ENCODE measurements at places on chromosomes 12 and 14.
A peak's percentile ranks its signal among the peaks of the same experiment; 100 is the strongest.

DNA sequence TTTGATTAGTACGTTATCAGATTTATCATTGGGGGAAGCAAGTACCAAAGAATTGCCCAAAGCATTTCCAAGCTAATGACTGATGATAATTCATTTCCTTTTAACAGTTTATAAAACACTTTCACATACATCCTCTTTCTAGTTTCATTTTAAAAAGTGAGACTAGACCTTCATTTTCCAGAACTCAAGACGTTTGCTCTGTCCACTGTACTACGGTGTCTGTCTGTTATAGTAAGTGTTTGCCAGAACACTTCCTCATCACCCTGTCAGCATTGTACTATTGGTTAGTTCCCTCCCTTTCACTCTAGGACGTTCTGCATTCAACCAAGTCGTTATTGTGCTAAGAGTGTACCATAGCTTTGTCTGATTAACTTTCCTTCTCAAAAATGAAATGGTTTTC, 81.7 kb upstream of the TMEM263 start:
- no peak for ATAC-seq

DNA sequence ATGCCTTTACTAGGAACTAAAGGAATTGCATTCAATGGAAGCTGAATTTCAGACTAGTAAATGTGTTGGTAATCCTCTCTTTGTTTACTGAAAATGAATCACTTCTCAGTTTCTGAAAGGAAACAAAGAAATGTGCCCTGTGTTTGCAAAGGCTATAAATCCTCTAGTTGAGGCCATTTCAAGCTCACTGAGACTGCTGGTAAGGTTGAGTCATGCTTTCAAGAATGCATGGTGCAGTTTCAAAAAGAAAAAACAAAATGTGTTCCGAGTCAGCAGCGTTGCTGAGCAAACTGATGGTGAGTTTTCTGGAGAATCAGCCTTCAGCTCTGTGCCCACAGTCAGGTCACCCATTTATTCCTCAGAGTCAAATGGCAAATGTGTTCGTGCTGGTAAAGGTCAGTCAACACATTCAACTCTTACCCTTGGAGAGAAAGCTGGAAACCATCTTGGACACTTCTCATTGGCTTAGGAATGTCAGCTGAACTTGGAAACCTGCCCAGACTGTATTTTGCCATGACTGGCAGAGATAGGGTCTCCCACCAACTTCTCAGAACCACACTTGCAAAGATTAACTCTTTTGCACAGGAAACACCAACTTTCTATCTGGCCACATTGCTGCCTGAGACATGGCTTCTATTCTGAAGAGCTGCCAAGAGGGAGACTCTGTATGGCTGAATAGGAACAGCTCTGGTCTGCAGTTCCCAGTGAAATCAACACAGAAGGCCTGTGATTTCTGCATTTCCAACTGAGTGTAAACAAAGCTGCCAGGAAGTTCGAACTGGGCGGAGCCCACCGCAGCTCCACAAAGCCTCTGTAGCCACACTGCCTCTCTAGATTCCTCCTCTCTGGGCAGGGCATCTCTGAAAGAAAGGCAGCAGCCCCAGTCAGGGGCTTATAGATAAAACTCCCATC, 484.4 kb downstream of the ATP23 start:
- ATAC-seq: peak; percentile 91

DNA sequence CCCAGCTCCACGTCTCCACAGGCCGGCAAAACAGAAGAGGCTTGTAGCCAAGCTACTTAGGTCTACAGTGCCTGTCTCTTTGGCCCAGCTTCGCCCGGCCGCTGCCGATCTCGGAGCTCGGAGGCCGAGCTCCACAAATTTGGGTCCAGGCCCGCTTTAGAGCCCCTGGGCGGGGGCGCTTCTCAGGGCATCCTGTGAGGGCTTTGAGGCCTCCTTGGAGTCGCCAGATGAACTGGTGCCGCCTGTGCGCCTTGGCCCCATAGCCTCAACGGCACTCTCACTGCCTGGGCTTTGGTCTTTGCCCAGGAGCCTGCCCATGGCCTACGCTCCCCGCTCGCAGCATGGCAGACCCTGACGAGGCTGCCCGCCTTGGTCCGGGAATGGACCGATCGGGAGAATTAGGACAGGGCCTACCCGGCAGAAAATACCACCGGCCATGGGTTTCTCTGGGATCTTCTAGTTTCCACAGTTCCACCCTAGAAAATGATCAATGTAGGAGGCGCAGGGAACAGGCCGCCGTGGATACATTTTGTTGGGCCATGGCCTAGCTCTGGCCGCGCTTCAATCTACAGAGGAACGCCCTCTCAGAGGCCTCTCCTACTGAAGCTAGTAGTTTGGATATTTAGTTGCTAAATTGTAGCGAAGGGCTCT, 953 bp upstream of the NKX2-8 start:
- no peak for ATAC-seq

GRCh38 chr12:39610436-39611025, 9.1 kb downstream of the ABCD2 start:
- no peak for ATAC-seq

- ATAC-seq: no peak
Observed at GRCh38 chr12:78343657-78344056, 513.0 kb downstream of the NAV3 start.

DNA sequence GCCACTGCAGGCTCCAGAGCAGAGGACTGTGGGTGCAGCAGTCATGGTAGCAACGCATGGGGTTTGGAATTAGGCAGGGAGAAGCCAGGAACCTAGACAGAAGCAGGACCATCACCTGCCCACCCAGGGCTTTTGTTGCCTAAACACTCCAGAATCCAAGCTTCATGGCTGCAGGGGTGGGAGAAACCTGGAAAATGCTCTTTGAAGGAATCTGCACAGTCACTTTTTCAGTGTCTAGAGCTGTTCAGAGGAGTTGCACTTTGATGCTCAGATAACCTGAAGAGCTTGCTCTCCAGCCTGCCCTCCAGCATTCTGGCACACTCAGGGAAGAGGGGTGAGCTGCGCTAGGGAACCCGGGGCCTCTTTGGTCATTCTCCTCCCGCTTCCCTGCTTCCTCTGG, 1.6 kb upstream of the CELA1 start:
- ATAC-seq: no peak

- no peak for ATAC-seq
Observed at GRCh38 chr14:77120771-77121743, 20.5 kb downstream of the ZDHHC22 start.

- ATAC-seq: no peak
Observed at GRCh38 chr12:52043386-52044212, 7.6 kb upstream of the NR4A1 start.

- no peak for ATAC-seq
Observed at GRCh38 chr14:24132976-24133375, 2.5 kb downstream of the FITM1 start.

DNA sequence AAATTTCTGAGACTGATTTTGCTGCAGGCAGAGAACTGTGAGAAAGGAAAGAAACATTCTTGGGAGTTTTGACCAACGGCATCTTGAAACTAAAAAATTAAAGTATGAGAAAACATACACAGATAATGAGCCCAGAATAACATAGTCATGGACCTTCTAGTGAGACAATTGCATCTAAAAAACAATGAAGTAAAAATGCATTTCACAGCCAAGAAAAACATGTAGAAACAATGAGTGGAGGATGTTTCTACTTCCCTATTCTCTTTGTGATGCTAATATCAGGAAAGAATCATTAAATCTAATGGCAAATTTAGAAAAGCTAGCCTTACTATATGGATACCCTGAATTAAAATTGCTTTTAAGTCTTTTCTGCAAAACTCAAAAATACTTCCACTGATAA, 12.2 kb upstream of the PLEKHG7 start:
- ATAC-seq: no peak

DNA sequence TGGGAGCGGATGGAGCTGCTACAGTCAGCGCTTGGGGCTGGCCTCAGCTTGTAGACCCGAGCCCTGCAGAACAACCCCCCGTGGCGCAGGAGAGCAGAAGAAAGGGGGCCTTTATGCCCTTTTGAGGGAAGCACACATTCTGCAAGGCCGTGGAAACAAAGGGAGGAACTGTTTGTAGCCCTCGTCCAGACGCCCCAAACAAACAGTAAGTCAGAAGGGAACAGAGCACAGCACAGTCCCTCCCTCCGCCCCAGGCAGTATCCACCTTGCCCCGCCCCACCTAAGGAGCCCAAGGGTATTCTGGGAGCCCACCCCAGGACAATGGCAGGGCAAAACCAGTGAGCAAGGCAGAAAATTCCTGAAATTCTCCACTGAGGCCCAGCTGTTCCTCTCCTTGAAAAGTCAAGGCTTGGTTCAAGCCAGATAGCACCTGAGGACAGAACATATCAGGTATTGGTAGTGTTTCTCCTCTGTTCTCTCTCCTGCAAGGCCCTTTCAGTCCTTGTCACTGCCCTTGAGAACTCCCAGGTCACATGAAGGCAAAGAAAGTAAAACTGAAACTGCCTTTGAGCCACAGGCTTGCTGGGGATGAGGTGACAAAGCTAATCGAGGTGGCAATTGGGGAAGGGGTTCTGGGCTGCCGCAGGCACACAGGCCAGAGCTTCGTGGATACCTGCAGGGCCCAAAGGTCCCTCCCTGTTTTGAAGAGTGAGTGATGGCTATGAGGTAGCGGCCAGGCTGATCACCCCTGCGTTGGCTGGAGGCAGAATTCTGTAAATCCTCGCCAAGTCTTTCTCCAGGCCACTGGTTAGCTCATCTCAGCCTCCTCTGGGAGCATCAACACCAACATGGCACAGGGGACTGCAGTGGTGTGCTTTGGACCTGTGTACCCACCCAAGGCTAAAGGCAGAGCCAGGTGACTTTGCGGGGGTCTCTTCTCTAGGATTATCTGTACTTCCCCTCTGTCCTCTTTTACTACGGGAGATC, 499 bp downstream of the DGLUCY start:
- ATAC-seq: peak; percentile 86

- ATAC-seq: no peak
Observed at GRCh38 chr12:92639017-92639416, 63.8 kb upstream of the PLEKHG7 start.

DNA sequence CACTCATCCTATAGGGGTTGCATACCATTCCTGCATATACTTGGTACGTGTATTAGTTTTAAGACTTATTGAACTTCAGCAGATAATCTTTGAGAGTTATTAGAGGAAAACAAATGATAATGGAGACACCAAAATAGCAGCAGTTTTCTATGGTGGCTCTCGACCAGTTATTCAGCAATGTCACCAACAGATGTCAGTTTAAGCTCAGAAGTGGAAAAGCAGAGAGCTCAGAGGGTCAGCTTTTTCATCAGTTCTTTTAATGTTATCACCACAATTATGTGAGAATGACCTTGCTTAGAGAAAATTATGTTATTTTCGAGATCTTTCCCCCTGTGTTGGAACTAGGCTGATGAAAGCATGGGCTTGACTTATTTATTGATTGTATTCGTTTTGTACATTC, 32.0 kb downstream of the PTPN11 start:
- no peak for ATAC-seq

GRCh38 chr14:98259881-98260280, 1012.1 kb downstream of the BCL11B start:
- no peak for ATAC-seq

- no peak for ATAC-seq
Observed at GRCh38 chr12:72010356-72010755, 71.7 kb downstream of the TPH2 start.

DNA sequence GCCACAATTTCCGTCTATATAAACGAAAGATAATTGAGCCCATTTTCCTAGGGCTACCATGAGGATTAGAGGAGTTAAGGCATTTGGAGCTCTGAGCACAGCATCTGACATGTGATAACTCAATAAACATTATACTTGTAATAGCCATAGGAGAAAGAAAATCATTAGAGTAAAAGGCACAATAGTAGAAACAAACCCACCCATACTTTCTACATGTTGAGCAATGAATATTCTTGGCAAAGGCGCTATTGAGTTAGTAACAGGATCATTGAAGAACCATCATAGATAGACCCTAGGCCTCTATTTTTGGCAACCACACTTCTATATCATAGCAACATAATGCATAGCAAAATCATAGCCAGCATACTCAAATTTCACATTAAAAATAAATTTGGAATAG, 664.1 kb downstream of the NOVA1 start:
- no peak for ATAC-seq

- no peak for ATAC-seq
Observed at GRCh38 chr12:104602896-104603295, 146.1 kb downstream of the CHST11 start.

DNA sequence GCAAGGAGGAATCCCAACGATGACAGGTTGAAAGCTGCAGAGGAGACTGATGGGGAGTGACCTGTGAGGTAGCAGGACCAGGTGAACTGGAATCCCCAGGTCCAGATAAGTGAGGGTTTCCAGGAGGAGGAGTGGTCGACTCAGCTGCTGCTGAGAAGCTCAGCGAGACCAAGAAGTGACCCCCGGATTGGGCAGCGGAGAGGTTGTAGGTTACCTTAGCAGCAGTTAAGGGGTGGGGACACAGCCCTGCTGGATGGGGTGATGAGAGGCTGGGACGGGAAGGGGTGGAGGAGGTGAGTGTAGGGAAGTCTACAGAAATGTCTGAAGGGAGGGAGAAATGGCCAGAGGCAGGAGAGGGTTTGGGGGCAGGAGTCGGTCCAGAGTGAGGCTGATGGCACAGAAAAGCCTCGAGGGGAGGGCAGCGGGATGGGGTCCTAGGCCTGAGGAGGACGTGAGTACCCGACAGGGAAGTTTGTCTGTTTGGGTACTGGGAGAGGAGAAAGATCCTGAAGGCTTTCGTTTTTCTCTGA, 2.6 kb upstream of the RCOR1 start:
- no peak for ATAC-seq

GRCh38 chr14:95662376-95663186, 23.6 kb upstream of the TCL1B start:
- ATAC-seq: no peak

DNA sequence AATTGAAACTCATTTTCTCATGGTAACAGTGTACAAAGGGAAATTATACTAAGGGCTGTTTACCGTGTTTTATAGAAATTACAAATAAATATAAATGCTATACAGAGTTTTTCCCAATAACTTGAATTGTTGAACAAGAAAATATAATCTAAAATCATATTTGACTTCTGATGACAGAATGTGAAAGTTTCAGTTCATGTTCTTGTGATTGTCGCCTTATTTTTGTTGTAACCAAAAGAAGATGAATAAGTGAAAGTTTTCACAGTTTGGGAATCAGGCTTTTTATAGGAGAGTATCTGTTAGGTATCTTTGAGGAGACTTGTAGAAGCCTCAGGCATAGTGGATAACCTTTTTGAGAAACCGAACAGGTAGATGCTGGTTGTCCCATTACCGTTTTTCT, 28.1 kb downstream of the ANO6 start:
- ATAC-seq: no peak

DNA sequence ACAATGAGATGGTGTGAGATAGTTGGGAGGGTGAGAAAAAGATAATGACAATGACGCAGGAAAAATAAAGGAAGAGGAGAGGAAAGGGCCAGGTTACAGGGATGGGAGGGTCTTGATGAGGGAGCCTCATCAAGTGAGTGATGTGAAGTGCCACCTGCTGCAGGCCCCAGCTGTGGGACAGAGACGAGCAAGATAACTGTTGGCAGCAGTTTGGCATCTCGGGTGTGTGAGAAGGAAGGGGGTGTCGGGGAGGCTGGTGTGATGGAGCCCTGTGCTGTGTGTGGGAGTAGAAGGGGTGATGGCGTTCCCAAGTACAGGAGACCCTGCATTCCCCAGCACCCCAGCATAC, 11.4 kb upstream of the TAC3 start:
- no peak for ATAC-seq

GRCh38 chr14:95125221-95125620, 32.1 kb downstream of the DICER1 start:
- no peak for ATAC-seq

- ATAC-seq: no peak
Observed at GRCh38 chr12:71872972-71873371, 33.4 kb downstream of the TBC1D15 start.

Data from SK-N-SH treated with all-trans-retinoic acid at 6 μM for 48 hours (cell line).